ENCODE measurements at places on chromosomes 5 and 9. TPM values are rescaled to one million over a fixed set of nuclear protein-coding genes. Genes with fewer than 3 reads are reported as not detected.
A peak's percentile ranks its signal among the peaks of the same experiment; 100 is the strongest.

DNA sequence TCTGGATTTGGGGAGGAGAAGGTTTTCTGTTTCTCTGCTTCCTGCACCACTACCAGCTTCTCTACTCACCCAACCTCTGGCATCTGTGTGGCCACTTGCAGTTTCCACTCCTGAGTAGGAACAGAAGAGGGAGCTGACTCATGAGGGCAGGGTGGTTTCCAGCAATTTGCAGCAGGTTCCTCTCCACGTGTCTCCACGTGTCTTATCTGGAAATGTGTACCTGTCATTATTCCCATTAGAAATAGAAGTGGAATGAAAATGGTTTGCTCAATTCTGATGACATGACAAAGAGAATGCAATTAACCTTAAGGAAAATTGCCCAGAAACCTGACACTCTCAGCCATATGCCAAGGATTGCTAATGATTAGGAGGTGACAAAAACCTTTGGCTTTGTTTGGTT, 33.0 kb downstream of the EGFLAM start:
- no peaks in the 10 kb centered on the region for H3K4me1 ChIP-seq
- no peaks in the 10 kb centered on the region for H3K36me3 ChIP-seq

Gene EMB
- total RNA-seq: 2.4 TPM

GRCh38 chr5:82405161-82405560, 127.0 kb upstream of the RPS23 start:
- no peak overlapping the region for H3K27ac ChIP-seq
- DNase-seq: no peak
- no peaks in the 10 kb centered on the region for H3K27me3 ChIP-seq
- no peaks in the 10 kb centered on the region for H3K4me1 ChIP-seq
- no peak overlapping the region for H3K4me3 ChIP-seq
- H3K36me3 ChIP-seq: no peaks in the 10 kb centered on the region

DNA sequence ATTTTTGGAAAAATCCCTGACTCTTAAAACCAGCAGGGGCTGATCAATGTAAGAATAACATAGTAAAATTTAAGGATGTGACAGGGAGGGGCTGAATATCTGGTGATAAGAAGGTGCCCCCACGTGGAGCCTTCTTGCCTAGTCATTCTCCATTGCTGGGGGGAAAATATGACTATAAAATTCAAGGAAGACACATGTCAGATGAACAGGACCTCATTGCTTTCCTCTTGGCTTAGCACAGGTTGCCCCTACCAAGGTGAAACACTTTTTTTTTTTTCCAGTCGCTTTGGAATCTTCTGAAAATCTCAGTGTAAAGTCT, 310.9 kb downstream of the EFNA5 start:
- DNase-seq: no peak
- H3K4me3 ChIP-seq: no peak overlapping the region
- no peaks in the 10 kb centered on the region for H3K36me3 ChIP-seq
- no peaks in the 10 kb centered on the region for H3K27me3 ChIP-seq

GRCh38 chr9:122051351-122052321, 41.5 kb downstream of the TTLL11 start:
- DNase-seq: no peak
- H3K36me3 ChIP-seq: no peaks in the 10 kb centered on the region
- no peaks in the 10 kb centered on the region for H3K4me1 ChIP-seq
- H3K27me3 ChIP-seq: no peaks in the 10 kb centered on the region

GRCh38 chr5:151094852-151095245, 14.0 kb upstream of the TNIP1 start:
- DNase-seq: no peak
- H3K4me3 ChIP-seq: no peak overlapping the region
- peaks cover 18% of the 10 kb centered on the region for H3K4me1 ChIP-seq
- H3K27me3 ChIP-seq: no peaks in the 10 kb centered on the region
- peak overlapping the region; percentile 44 for H3K27ac ChIP-seq

DNA sequence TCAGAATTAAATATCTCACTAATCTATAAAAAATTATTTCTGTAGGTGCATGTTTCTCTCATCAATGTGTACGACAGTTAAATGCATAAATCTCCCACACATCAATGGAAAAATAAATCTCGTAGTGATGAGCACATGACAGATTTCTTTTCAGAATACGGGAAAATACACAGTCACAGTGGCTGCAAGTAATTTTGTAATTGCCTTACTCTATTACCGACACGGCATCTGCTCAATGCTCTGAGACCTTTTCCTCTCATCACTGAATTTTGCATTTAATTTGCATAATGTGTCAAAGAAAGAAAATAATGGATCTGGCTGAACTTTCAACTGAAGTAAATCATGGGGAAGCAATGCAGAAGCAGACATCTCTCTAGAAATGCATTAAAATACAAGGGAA, 37.2 kb downstream of the PDE4D start:
- no peak overlapping the region for H3K27ac ChIP-seq
- no peak for DNase-seq

Gene FOXD4L3
- total RNA-seq: not detected

GRCh38 chr9:126984969-126985368, 70.4 kb downstream of the RALGPS1 start:
- no peaks in the 10 kb centered on the region for H3K27me3 ChIP-seq
- H3K27ac ChIP-seq: no peak overlapping the region
- H3K4me1 ChIP-seq: no peaks in the 10 kb centered on the region
- H3K36me3 ChIP-seq: no peaks in the 10 kb centered on the region
- no peak for DNase-seq

DNA sequence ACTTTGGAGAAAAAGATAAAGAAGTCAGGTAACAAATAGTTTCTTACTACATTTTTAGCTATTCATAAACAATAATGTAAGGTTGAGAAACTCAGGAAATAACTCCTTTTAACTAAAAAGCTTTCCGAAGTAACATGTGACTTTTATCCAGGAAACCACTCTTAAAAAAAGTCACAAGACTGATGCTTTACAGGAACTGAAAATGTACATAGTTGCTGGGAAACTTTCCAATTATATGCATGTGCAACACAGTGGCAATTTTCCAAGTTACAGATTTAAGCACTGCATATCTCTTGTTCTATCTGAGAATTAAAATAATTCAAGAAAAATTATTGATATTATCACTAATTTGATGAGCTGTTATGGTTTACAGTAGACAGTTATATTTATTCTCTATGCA, 105.2 kb downstream of the CDH10 start:
- no peak for DNase-seq
- no peak overlapping the region for H3K4me3 ChIP-seq
- no peak overlapping the region for H3K27ac ChIP-seq
- H3K4me1 ChIP-seq: no peaks in the 10 kb centered on the region

Gene CCDC180
- 9.2 TPM for total RNA-seq

GRCh38 chr5:138658676-138659075, 83.5 kb upstream of the HSPA9 start:
- no peaks in the 10 kb centered on the region for H3K27me3 ChIP-seq
- no peak for DNase-seq
- H3K36me3 ChIP-seq: no peaks in the 10 kb centered on the region
- H3K4me3 ChIP-seq: no peak overlapping the region
- H3K27ac ChIP-seq: no peak overlapping the region

Gene TMC1
- not detected for total RNA-seq

DNA sequence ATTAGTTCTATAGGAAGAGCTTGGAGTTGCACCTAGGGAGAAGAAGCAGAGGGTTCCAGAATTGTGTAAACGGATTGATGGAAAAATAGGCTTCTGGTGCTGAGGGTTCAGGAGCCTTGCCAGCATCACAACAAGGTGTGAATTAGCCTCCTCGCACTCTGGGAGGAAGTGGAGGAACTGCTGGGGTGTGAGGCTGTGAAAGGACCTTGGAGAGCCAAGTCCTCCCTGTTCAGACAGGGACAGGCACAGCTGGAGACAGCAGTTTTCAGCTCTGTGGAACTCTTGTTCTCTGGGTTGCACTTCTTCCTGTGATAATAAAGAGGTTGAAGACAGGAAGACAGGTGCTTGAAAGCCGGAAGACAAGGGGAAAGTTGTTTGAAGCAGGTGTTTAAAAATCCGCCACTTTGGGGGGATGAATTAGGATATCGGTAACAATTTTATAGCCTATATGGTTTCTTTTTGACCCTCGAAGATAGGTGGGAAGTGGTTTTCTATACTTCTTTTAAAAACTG, 22.6 kb downstream of the DAPK1 start:
- no peak overlapping the region for H3K4me3 ChIP-seq
- no peaks in the 10 kb centered on the region for H3K36me3 ChIP-seq
- H3K4me1 ChIP-seq: no peaks in the 10 kb centered on the region
- DNase-seq: no peak

GRCh38 chr5:644971-645370, 32.8 kb downstream of the CEP72 start:
- no peak overlapping the region for H3K4me3 ChIP-seq
- no peak overlapping the region for H3K27ac ChIP-seq
- H3K27me3 ChIP-seq: no peaks in the 10 kb centered on the region
- H3K4me1 ChIP-seq: no peaks in the 10 kb centered on the region
- H3K36me3 ChIP-seq: no peaks in the 10 kb centered on the region

Gene DMRT3
- total RNA-seq: 0.18 TPM

All from uterus (tissue), 4 donors.